ENCODE measurements at places on chromosomes 7 and 10.
A peak's percentile ranks its signal among the peaks of the same experiment; 100 is the strongest.

- no peak for DNase-seq
Measured at GRCh38 chr7:5094641-5095040, 49.0 kb downstream of the RBAK start.

DNA sequence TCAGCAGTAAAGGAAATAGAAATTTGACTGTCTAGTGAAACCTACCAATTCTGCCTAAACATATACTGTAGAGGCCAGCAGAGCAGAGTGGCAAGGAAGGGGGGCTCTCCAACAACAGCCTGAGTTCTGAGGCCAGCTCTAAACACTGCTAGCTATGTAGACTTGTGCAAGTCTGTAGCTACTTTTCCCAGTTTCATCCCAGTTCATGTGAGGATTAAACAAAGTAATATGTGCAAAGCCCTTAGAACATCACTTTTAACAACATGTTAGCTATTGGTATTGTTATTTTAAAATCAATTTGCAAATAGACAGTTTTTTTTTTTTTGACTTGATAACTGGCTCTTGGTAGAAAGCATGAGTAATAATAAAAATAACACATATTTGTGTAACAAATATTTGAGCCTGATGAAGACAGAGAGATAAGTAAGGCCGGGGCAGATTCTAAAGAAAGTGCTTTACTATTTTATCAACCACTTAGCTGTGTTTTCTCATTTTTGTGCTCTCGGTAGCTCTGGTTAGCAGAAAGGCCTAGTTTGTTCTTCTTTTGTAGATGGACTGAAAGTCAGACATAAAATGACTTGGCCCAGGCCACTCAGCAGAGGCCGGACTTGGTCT is 9.3 kb downstream of the CHST12 start:
- no peak for DNase-seq

DNA sequence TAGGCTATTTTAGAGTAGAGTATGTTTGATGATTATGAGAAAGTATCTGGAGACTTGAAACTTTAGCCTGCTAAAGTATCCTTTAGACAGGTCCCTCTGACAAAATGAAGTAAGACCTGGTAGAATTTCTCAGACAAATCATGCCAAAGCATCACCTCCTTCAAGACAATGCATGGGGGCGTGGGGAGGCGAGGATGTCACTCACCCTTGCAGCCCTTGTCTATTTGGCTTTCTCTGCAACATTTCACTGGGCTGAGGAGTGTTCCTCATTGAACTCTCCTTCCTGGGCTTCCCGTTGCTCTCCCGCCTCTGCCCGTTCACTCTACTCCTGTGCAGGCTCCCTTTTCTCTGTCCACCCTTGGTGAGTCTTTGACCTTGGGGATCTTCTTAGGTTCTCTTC is 98.5 kb downstream of the JAZF1 start:
- no peak for DNase-seq

GRCh38 chr10:122387572-122387971 is 13.1 kb downstream of the PLEKHA1 start:
- DNase-seq, result no peak

- no peak for DNase-seq
Measured at GRCh38 chr10:35335133-35336083, 901 bp upstream of the CCNY start.

DNA sequence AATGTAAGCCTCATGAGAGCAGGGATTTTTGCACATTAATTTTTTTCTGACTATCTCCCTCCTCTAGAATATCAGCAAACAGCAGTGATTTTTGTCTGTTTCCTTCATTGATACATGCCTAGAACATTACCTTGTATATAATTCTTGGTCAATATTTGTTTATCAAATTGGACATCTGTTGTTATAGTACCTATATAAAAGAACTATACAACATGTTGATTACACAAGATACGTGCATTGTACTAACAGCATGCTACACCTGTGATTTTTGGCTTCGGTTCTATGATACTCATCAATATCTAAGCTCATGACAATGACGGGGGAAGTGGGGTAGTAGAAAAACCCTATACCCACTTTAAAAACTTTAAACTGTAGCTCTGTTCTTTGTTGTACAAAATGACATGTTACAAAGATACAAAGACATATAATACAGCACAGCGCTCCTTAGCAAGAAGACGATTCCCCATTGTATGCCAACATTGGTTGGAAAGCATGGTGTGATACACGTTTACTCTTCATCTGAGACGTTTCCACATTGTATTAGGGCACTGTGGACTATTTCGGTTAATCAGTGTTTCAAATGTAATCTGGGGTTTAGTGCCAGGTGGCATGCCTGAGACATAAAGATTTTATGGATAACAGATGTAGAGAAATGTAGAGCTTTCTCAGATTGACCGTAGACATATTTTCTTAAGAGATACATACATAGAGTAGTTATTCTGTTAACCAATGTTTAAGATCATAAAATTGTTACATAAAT is 70.5 kb upstream of the FOXP2 start:
- DNase-seq, result no peak

DNA sequence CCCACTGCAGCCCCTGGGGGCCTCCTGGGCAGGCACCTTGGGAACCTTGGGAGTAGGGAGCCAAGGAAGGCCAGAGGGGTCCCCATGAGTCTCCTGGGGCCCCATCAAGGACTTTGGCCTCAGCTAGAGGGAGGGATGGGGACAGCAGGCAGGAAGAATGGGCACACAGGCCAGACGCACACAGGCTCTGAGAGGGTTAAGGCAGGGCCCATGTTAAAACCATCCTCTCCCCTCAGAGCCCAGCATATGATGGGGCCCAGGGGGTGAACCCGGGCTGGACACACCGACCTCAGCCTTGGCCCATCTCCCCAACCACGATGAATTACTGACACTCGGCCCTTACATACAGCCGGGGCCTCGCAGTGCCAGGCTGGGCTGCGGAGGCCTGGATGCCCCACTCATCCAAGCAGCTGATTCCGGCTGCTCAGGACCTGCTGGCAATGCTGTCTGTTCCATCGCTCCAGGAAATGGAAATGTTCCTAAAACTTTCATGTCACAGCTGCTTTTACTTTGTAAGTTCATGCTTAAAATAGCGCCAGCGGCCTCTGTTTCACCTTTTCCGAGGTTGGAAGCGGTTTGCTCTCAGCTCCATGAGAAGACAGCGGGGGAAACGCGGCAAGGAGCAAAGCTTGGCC is 17.3 kb upstream of the INPP5A start:
- peak; percentile 83 for DNase-seq

DNA sequence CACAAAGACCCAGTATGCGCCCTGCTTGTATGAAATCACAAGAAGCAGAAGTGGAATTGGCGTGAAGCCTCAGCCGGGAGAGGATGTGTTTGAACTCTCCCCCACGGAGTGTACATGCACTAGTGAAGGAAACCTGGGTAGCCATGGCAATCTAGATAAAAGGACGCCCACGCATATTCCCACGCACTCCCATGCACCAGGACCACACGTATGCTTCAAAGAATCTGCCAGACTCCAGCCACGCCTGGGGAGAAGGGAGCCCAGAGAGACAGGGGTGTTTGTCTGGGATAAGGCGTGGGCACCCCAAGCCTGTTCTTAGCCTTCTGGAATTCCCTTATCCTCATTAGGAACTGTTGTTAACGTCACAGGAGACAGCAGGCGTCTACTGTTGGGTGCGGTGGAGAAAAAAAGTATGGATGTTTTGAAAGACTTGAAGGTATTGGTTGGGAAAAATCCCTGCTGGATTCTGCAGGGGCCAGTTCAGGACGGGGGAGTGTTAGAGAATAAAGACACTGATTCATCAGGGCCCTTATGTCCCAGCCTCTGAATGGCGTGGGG is 28.9 kb upstream of the ECHDC3 start:
- no peak for DNase-seq

DNA sequence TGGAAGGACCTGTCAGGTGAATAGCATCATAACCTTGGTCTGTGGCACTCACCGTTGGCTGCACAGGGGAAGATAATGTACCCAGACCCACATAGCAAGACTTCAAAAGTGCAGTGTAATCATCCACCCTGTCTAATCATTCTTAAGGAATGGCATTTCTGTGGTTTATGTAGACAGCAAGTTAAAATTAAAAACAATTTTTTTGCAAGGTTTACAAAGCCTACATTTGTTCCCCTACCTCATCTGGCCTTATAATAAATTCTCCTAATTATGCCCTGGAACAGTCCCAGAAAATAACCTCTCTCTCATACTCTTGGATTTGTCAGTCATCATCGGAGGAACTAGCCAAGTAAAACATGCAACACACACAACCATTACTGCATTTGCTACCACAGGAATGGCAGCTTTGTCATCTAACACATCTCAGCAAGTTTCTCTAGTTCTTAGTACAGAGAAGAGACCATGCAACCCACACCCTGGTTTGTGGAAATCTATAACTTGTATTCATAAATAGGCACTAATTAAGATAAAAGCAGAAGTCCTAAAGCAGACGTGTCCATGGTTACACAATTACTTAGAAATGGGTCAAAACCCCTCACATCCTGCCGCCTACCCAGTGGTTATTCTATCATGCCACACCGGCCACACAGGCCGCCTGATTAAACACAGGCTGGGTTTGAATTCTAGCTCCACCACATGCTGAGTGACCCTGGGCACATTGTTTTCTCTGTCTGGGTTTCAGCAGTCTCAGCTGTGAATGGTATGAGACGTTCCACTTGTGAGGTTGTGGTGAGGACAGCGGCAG is 19.1 kb downstream of the ABLIM1 start:
- peak; percentile 64 for DNase-seq

GRCh38 chr7:53740971-53741370 is 705.5 kb downstream of the POM121L12 start:
- no peak for DNase-seq

DNA sequence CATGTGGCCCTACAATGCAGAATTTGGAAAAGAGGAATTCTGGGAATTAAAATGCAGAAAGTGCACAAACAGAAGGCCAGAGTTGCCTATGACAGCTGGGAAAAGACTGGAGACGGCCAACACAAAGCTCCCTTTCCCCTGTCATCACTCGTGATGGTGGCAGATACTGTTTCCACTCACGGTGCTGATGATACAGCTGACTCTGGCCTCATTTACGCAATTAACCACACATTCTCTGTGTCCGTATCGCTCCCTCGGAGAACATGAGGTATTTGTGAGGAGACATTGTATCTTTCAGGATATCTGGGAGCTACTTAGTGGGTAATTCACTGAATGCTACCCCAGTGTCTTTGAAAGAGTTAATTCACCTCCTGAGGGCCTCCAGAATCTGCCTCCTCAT is 172.8 kb downstream of the TAX1BP1 start:
- DNase-seq, result no peak

GRCh38 chr10:115417585-115418265 is 324.6 kb downstream of the ATRNL1 start:
- DNase-seq, result peak; percentile 10

DNA sequence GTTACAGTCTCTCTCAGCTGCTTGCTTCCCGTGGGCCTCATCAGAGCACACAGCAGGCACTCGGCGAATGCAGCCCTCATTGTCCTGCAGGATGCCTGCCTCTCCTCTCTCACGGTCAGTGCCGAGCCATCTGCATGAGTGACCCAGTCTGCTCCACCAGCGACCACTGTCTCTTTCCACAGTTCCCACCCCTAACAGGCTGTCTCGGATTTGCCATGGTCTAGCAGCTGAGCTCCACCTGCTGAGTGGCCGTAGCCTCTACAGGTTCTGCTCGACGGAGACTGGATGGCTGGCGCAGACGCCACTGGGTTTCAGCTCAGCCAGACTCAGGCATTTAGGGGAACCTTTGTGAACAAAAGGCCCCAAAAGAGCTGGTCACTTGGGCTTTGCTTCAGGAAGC is 209.4 kb upstream of the FOXK1 start:
- DNase-seq, result no peak
